ENCODE measurements at places on chromosomes 5 and 9.

- DNase-seq, result no peak
Measured at GRCh38 chr9:81030027-81030426, 659.3 kb downstream of the TLE1 start.

- no peak for DNase-seq
Measured at GRCh38 chr9:107020040-107020530, 157.1 kb downstream of the ZNF462 start.

GRCh38 chr9:123607479-123607878 is 251.5 kb downstream of the CRB2 start:
- no peak for DNase-seq

GRCh38 chr9:89149726-89150125 is 28.9 kb downstream of the SHC3 start:
- no peak for DNase-seq

- DNase-seq, result no peak
Measured at GRCh38 chr5:88741964-88742363, 141.0 kb downstream of the MEF2C start.

DNA sequence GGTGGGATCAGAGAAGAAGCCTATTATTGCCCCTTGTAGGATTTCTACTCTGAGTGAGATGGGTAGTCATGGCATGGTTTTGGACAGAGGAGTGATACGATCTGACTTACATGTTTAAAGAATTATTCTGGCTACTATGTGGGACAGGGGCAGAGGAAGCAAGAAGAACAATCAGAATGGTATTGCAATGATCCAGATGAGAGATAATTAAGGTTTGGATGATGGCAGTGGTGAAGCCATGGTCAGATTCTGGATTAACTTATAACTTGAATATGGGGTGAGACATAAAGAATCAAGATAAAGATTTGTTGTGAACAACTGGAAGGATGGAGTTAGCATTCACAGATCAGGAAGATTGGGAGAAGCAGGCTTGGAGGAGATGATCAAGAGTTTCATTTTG is 3.4 kb upstream of the HEMGN start:
- DNase-seq, result no peak

- DNase-seq, result no peak
Measured at GRCh38 chr9:114000671-114001409, 77.3 kb downstream of the AMBP start.

GRCh38 chr5:73827106-73827450 is 201.1 kb downstream of the ARHGEF28 start:
- no peak for DNase-seq

DNA sequence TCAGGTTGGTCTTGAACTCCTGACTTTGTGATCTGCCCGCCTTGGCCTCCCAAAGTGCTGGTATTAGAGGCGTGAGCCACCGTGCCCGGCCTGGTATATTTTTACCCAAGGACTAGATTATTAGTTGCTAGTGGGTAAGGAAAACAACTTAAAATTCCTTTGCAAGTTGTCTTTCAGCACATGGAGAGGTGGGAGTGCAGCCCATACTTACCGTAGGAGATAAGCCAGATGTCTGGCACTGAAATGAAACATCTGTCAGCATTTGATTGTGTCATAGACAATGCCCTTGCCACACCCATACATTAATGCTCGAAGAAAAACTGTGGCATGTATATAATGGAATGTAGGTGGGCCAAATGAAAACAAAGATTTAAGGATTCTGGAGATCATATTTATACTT is 36.6 kb upstream of the ANKH start:
- DNase-seq, result no peak

DNA sequence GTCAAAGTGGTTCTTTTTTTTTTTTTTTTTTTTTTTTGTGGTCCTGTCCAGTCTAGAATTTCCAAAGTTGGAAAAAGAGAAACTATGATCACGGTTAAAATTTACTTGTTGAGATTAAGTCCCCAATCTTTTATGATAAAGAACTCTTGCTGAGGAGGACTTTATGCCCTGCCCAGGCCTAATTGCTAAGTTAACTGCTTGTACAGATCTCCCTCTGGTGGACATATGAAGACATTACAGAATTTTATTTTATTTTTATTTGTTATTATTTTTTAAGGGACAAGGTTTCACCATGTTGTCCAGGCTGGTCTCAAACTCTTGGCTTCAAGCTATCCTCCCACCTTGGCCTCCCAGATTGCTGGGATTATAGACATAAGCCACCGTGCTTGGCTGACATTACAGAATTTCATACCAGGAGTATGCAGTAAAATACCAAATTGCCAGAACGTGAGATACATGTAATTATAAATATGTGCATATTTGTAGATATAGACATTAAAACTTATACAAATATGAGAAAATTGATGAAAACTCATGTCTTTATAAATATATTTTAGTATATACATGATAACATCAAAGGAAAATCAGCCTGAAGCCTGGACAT is 91.2 kb downstream of the RFK start:
- DNase-seq, result peak; percentile 29

- DNase-seq, result no peak
Measured at GRCh38 chr9:81729135-81729534, 39.8 kb upstream of the TLE1 start.

GRCh38 chr9:85508616-85509015 is 233.1 kb downstream of the AGTPBP1 start:
- no peak for DNase-seq

- no peak for DNase-seq
Measured at GRCh38 chr5:34722183-34722582, 66.1 kb downstream of the RAI14 start.

DNA sequence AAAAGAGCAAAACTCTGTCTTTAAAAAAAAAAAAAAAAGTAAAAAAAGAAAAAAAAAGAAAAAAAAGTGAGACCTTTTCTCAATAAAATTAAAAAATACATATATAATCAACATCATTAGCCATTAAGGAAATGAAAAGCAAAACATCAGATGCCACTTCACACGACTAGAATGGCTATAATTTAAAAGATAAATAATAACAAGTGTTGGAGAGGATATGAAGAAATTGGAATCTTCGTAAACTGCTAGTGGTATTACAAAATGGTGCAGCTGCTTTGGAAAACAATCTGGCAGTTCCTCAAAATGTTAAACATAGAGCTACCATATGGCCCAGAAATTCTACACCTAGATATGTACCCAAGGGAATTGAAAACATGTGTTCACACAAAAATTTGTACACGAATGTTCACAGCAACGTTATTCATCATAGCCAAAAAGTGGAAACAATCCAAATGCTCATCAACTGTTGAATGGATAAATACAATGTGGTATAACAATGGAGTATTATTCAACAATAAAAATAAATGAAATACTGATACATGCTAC is 45.3 kb upstream of the SIL1 start:
- DNase-seq, result no peak

DNA sequence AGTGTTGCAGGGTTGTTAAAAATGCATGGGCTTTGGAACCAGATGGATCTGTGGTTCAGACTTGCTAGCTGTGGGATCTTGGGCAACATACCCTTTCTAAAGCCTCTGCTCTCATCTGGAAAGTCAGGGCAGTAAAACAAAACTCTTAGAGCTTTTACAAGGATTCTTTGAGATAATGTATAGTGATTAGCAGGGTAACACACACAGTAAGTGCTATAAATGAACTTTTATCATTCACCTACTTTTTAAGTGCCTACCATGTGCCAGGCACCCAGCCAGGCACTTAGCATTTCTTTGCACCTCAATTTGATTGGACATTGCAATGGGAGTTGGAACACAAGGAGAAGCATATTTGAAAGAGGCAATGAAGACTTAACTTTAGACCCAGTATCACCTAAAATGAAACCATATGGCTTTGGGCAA is 208.6 kb upstream of the PAPPA start:
- DNase-seq, result no peak

DNA sequence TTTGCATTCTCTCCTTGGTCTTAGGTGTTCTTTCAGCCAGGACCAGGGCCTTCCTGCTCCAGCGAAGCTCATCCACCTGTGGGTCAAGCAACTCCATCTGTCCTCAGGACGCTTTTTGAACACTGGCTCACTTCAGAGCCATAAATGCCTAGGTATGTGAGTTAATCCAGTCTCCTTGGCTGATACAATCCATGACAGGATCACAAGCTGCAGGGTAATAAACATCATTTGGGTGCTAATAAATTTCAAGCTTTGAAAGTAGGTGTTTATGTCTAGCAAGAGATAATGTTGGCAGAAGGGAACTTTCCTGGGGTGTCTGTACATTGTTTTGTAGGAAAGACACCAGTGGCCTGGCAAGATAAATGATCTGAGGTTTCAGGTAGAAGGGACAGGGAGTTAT is 159.2 kb upstream of the TUT7 start:
- no peak for DNase-seq

DNA sequence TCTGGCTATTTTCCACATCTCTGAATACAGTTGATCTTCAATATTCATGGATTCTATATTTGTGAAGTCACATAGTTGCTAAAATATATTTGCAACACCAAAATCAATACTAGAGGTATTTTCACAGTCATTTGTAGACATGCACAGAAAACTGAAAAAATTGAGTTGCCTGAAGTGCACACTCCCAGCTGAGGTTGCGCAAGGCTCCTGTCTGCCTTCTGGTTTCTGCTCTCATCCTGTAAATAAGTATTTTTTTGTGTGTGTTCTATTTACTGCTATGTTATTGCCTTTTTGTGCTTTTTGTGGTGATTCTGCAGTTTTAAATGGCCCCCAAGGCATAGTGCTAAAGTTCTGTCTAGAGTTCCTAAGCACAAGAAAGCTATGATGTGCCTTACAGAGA is 371.1 kb upstream of the GRAMD2B start:
- no peak for DNase-seq

- DNase-seq, result no peak
Measured at GRCh38 chr9:117138231-117138630, 276.6 kb downstream of the ASTN2 start.

DNA sequence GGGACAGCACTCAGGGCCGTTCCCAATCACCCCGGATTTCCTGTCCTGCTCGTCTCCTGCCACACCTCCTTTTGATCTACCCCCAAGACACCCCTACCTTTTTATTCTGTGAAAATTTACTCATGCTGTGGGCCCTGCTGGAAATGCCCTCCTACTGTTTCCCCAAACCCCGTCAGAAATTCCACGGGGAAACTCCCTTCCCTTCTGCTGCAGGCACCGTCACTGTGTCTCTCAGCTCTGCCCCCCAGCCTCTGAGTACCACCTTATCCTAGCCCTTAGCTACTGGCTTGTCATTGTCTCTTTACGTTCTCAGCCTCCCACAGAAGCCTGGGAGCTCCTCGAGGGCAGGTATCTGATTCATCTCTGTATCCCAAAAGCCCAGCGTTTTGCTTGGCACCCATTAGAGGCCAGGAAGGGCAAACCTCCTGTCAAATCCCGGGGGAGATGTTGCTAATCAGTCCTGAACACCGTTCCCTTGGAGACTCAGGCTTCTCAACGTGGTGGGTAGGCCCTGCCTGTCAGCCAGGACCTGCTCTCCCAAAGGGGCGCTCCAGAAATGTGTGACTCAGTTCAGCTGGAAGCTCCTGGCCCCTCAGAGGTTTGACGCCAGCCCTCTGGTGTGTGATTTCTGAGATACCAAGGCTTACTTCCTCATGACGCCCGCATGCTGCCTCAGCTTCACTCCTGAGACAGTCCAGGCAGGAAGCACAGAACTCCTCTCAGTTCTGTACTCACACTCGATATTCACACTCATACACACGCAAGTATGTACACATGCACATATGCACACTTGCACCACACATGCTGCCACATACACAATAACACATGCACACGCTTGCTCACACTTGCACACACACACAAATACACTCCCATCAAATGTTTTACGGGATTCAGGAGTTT is 50.7 kb upstream of the GRHPR start:
- no peak for DNase-seq

- no peak for DNase-seq
Measured at GRCh38 chr5:55227664-55228430, 732 bp upstream of the MCIDAS start.

- no peak for DNase-seq
Measured at GRCh38 chr5:168172760-168173223, 118.7 kb upstream of the WWC1 start.

DNA sequence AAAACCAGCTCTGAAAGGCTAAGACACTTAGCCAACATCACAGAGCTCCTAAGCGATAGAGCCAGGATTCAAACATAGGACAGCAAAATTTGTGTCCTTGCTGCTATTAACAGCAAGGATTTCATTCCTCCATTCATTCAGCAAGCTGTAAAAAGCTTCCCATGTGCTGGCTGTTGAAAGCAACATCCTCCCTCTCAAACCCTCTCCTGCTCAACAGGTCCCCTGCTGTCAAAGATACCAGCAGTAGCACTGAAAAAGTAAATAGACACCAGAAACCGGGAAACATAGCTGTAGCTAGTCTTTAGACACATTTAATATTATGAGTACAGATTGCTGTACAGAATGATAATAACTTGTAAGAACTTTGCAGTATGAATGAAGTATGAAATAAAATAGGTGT is 52.6 kb upstream of the ADAMTSL1 start:
- DNase-seq, result no peak

- DNase-seq, result no peak
Measured at GRCh38 chr9:123416176-123416575, 60.2 kb downstream of the CRB2 start.

DNA sequence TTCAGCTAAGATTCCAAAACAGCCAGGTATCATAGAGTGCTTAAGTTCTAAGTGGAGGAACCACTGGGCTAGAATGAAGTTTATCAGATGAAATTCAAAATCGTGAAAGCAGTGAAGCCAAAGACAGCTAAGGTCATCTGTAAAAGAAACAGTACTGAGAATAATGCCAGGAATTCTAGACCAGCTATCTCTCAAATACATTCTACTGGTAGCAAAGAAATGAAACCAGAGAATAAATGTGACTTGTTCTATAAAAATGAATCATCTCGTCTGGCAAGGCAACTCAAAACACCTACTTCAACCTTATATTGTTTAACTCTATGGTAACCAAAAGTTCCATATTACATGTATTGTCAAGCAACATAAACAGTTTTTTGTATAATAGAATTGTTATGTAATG is 51.3 kb upstream of the RGMB start:
- DNase-seq, result no peak

DNA sequence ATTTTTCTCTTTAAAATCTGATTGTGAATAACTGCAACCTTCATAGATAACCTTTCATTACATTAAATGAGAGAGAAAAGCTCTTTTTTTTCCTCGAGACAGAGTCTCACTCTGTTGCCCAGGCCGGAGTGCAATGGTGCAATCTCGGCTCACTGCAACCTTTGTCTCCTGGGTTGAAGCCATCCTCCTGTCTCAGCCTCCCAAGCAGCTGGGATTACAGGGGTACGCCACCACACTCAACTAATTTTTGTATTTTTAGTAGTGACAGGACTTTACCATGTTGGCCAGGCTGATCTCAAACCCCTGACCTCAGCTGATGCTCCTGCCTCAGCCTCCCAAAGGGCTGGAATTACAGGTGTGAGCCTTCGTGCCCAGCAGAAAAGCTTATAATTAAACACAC is 69.9 kb upstream of the ERBIN start:
- no peak for DNase-seq

DNA sequence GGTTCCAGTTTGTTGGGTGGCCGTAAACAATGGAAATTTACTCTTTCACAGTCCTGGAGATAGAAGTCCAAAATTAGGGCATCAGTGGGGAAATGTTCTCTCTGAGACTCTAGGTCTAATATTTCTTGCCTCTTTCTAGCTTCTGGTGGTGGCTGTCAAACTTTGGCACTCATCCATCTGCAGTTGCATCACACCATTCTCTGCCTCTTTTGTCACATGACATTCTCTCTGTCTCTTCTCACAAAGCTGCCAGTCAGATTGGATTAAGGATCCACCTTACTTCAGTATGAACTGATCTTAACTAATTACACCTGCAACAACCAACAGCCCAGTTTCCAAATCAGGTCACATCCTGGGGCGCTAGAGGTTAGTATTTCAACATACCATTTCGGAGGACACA is 222.9 kb upstream of the FTMT start:
- DNase-seq, result no peak
